CD4-positive, alpha-beta T cell treated with Interleukin-15 for 1 hour (primary cell): ENCODE measurements at places on chromosomes 6 and 20.

GRCh38 chr6:49556429-49556837, 6.0 kb downstream of the C6orf141 start:
- DNase-seq: no peak

GRCh38 chr6:15065261-15065989, 180.4 kb upstream of the JARID2 start:
- no peak for DNase-seq

- DNase-seq: no peak
These were observed 205.2 kb downstream of the BMP7 start for GRCh38 chr20:57061051-57061900.

- no peak for DNase-seq
These were observed 309.4 kb downstream of the ZNF217 start for GRCh38 chr20:53284256-53284655.
